ENCODE measurements at places on chromosomes 6 and 20. TPM values are rescaled to one million over a fixed set of nuclear protein-coding genes. Genes with fewer than 3 reads are reported as not detected.
A peak's percentile ranks its signal among the peaks of the same experiment; 100 is the strongest.

GRCh38 chr6:74853991-74854390, 351.9 kb downstream of the COL12A1 start:
- no peak overlapping the region for H3K4me3 ChIP-seq
- H3K36me3 ChIP-seq = no peaks in the 10 kb centered on the region
- no peaks in the 10 kb centered on the region for H3K4me1 ChIP-seq
- no peak for DNase-seq
- no peaks in the 10 kb centered on the region for H3K27me3 ChIP-seq

- no peaks in the 10 kb centered on the region for H3K36me3 ChIP-seq
- no peak overlapping the region for H3K4me3 ChIP-seq
- no peak overlapping the region for H3K27ac ChIP-seq
These were observed 496.2 kb upstream of the HS3ST5 start for GRCh38 chr6:114839019-114839418.

- H3K27me3 ChIP-seq = peaks cover 3% of the 10 kb centered on the region
- no peak for DNase-seq
- H3K36me3 ChIP-seq = no peaks in the 10 kb centered on the region
- H3K4me3 ChIP-seq = no peak overlapping the region
- no peak overlapping the region for H3K27ac ChIP-seq
These were observed 10.1 kb upstream of the SULF2 start for GRCh38 chr20:47795214-47795907.

DNA sequence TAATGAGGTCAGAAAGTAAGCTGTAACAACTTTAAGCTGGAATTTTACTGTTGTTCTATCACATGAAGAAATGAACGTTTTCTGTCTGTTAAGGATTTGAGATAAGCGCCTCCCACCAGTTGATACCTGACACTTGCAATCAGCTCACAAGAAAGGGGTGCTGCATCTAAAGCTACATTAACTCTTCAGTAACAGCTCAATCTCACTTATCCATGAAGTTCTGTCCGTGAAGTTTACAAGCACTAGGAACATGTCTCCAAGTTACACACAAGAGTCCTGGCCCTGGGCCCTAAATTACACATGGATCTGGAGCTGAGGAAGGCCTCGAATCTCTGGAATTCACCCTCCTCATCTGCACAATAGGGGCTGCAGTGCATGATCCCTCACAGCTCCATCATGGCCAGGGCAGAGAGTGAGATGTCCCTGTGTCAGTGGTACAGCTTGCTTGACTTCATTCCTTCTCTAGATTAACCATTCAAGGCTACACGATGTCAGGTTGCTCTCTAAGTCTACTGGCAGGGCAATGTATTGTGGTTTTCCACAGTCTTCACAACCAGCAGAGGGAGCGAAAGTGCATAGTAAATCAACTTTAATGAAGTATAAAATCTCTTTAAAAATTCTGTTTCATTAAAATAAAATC, 182.4 kb upstream of the MCHR2 start:
- H3K27ac ChIP-seq = no peak overlapping the region
- no peak for DNase-seq
- no peak overlapping the region for H3K4me3 ChIP-seq
- no peaks in the 10 kb centered on the region for H3K36me3 ChIP-seq
- peaks cover 4% of the 10 kb centered on the region for H3K4me1 ChIP-seq

DNA sequence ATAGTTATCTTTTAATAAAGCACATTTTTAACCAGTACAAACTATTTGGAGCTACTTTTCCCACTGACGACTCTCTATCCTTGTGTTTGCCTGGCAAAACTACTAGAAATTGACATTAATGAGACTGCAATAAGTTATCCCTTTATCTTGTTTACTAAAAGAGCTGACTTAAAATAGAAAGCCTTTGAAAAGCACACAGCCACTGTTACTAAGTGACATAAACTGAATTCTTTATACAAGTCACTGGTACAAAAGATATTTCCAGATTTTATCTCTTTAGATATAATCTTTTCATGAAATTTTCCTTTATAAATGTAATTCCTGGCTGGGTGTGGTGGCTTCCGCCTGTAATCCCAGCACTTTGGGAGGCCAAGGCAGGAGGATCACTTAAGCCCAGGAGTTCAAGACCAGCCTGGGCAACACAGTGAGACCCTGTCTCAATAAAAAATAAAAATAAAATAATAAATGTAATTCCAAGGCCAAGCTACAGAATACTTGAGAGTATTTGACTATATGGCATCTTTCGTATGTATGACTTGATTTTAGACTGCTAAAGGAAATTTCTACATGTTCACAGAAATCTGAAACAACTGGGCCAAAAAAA, 9.5 kb downstream of the MBOAT1 start:
- no peak overlapping the region for H3K4me3 ChIP-seq
- no peak for DNase-seq
- no peaks in the 10 kb centered on the region for H3K27me3 ChIP-seq

GRCh38 chr6:73644941-73645591, 8.7 kb downstream of the SLC17A5 start:
- peaks cover 15% of the 10 kb centered on the region for H3K4me1 ChIP-seq
- no peak for DNase-seq
- peak overlapping the region; percentile 83 for H3K4me3 ChIP-seq
- H3K27ac ChIP-seq = peak overlapping the region; percentile 0

- no peak for DNase-seq
- no peaks in the 10 kb centered on the region for H3K36me3 ChIP-seq
- H3K27ac ChIP-seq = no peak overlapping the region
- no peaks in the 10 kb centered on the region for H3K4me1 ChIP-seq
These were observed 12.9 kb upstream of the BEND3 start for GRCh38 chr6:107128175-107128574.

DNA sequence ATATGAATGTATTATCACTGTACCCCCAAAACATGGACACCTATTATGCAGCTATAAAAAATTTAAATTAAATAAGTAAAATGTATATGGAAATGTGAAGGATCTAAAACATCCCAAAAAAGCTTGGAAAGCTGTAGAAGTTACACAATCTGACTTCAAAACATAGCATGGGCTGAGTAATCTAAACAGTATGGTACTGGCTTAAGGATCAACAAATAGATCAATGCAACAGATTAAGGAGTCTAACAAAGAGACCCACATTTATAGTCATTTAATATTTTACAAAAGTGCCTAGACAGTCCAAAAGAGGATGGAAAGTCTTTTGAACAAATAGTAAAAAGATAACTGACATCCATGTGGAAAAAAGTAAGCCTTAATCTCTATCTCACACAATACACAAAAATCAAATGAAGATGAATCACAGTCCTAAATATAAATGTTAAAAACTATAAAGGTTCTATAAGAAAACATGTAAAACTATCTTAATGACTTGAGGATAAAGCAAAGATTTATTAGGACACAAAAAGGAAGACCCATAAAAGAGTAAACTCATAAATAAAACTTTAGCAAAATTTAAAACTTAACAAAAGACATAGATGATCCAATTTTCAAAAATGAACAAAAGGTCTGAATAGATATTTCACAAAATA, 46.8 kb downstream of the RANBP9 start:
- H3K27ac ChIP-seq = no peak overlapping the region
- H3K4me3 ChIP-seq = no peak overlapping the region
- H3K4me1 ChIP-seq = peaks cover 92% of the 10 kb centered on the region
- H3K36me3 ChIP-seq = peaks cover 3% of the 10 kb centered on the region

- peak overlapping the region; percentile 30 for H3K27ac ChIP-seq
- H3K4me1 ChIP-seq = peaks cover 38% of the 10 kb centered on the region
- DNase-seq = peak; percentile 55
- peaks cover 27% of the 10 kb centered on the region for H3K36me3 ChIP-seq
- H3K4me3 ChIP-seq = peak overlapping the region; percentile 4
- H3K27me3 ChIP-seq = no peaks in the 10 kb centered on the region
These were observed 31.1 kb downstream of the MYB start for GRCh38 chr6:135212020-135212806.

DNA sequence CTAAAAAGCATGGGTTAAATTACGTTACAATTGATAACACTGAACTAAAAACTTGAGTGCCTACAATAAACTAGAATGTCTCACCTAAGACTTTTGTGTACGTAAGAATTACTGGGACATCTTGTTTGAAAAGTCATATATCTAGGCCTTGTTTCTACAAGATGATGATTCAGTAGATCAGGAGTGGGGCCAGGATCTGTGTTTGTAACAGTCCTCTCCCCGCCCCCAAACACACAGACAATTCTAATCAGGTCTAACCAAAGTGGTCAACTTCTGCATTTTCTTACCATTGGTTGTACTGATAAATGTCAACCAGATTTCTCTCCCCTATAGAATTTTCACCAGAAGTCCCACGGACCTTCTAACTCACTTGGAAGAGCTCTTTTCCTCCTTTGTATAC, 56.9 kb downstream of the RAMACL start:
- no peak overlapping the region for H3K4me3 ChIP-seq
- no peak for DNase-seq
- H3K27ac ChIP-seq = no peak overlapping the region
- H3K4me1 ChIP-seq = no peaks in the 10 kb centered on the region

DNA sequence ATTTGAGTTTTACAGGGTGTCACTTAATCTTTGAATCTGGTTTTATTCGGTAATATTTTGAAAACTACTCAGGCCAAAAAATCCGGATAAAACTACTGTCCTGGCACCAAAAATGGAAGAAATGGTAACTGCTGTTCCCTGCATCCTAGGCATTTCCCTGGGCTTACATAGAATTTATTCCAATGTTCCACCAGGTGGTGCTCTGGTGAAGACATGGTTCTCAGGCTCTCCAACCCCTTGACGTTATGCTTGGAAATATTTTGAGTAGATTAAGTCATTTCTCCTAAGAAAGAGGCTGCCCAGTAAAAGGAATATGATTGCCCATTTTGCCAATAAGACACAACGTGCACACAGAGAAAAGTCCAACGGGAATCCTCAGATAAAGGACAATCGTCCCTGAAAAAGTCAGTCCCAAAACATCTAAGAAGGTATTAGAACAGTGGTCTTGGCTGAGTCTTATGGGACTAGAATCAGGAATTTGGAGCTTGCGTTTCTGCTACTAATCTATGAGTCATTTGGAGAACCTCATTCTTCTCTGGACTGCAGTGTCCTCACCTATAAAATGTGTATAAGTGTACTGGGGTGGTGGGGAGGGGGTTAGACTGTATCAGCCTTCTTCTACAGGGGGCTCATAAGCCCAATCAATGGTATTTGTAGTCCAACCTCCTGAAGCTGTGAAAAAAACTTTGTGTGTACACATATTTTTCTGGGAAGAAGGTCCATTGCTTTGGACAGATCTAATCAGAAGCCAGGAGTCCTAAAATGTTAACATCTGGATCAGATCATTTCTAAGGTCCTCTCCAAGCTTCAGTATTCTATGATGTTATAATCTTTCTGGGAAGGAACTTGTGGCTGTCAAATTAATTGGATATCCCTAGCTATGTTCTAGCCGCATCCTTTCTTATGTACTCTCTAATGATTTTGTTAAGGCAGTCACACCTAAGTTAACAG, 131.0 kb upstream of the BMP2 start:
- H3K27ac ChIP-seq = no peak overlapping the region
- no peaks in the 10 kb centered on the region for H3K4me1 ChIP-seq
- no peak overlapping the region for H3K4me3 ChIP-seq
- no peaks in the 10 kb centered on the region for H3K27me3 ChIP-seq
- H3K36me3 ChIP-seq = no peaks in the 10 kb centered on the region
- DNase-seq = no peak

- no peaks in the 10 kb centered on the region for H3K27me3 ChIP-seq
- no peak for DNase-seq
- H3K4me3 ChIP-seq = no peak overlapping the region
- H3K4me1 ChIP-seq = no peaks in the 10 kb centered on the region
- no peaks in the 10 kb centered on the region for H3K36me3 ChIP-seq
These were observed 774.3 kb downstream of the QKI start for GRCh38 chr6:164188861-164189260.

GRCh38 chr6:168368066-168368820, 48.7 kb upstream of the DACT2 start:
- peaks cover 5% of the 10 kb centered on the region for H3K4me1 ChIP-seq
- H3K27ac ChIP-seq = no peak overlapping the region
- peaks cover 3% of the 10 kb centered on the region for H3K27me3 ChIP-seq

GRCh38 chr6:87754828-87755227, 52.8 kb upstream of the AKIRIN2 start:
- no peak for DNase-seq
- H3K27ac ChIP-seq = no peak overlapping the region
- H3K4me1 ChIP-seq = peaks cover 14% of the 10 kb centered on the region
- no peaks in the 10 kb centered on the region for H3K36me3 ChIP-seq

GRCh38 chr6:89010825-89011224, 47.4 kb upstream of the RNGTT start:
- no peak for DNase-seq
- H3K4me3 ChIP-seq = no peak overlapping the region
- no peak overlapping the region for H3K27ac ChIP-seq
- H3K36me3 ChIP-seq = no peaks in the 10 kb centered on the region
- peaks cover 2% of the 10 kb centered on the region for H3K4me1 ChIP-seq

GRCh38 chr20:50426866-50427718, 83.1 kb upstream of the PTPN1 start:
- H3K4me1 ChIP-seq = peaks cover 4% of the 10 kb centered on the region
- peaks cover 7% of the 10 kb centered on the region for H3K27me3 ChIP-seq
- H3K36me3 ChIP-seq = no peaks in the 10 kb centered on the region
- DNase-seq = no peak
- H3K27ac ChIP-seq = no peak overlapping the region

DNA sequence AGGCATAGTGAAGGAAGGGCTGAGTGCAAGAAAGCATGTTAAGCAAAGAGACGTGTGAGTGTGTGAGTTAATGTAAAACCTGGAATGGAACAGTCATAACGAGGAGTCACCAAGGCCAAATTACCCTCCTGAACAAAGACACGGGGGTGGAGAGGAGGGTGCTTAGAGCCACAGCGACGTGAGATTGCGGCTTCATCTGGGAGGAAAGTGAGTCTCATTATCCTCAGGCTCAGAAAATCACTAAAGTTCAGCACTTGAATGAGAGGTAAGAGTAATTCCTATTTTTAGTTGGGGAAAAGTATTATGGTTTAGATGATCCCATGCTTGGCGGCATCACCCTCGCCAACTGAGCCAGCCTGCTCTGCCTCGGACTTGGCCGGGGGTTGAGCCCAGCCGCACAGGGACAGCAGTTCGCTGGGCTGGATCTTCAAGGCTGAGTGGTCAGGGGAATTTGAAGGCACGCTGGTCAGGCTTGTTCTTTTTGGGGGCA, 136.6 kb downstream of the DTNBP1 start:
- H3K36me3 ChIP-seq = peaks cover 74% of the 10 kb centered on the region
- no peak overlapping the region for H3K27ac ChIP-seq
- peaks cover 20% of the 10 kb centered on the region for H3K4me1 ChIP-seq
- no peaks in the 10 kb centered on the region for H3K27me3 ChIP-seq
- peak; percentile 25 for DNase-seq

- no peak for DNase-seq
- H3K36me3 ChIP-seq = no peaks in the 10 kb centered on the region
- H3K27me3 ChIP-seq = no peaks in the 10 kb centered on the region
- H3K4me1 ChIP-seq = peaks cover 27% of the 10 kb centered on the region
- H3K4me3 ChIP-seq = no peak overlapping the region
- no peak overlapping the region for H3K27ac ChIP-seq
These were observed 30.2 kb downstream of the ARHGAP18 start for GRCh38 chr6:129679758-129680157.

Gene MEP1A
- total RNA-seq = not detected

Gene THBD
- total RNA-seq = not detected

Gene CALHM6
- 4.4 TPM for total RNA-seq

Gene MBOAT1
- 13.4 TPM for total RNA-seq

Gene CD40
- 3.2 TPM for total RNA-seq

All from activated CD4-positive, alpha-beta memory T cell treated with anti-CD3 and anti-CD28 coated beads for 36 hours (primary cell).